ENCODE measurements at places on chromosomes 7 and 10.

GRCh38 chr10:132811891-132812481, 26.0 kb upstream of the NKX6-2 start:
- H3K27ac ChIP-seq = no peak overlapping the region
- peaks cover 3% of the 10 kb centered on the region for H3K27me3 ChIP-seq
- H3K36me3 ChIP-seq = no peaks in the 10 kb centered on the region
- no peak overlapping the region for H3K4me3 ChIP-seq
- no peak for DNase-seq

GRCh38 chr7:95330961-95331337, 6.6 kb upstream of the PON1 start:
- H3K27me3 ChIP-seq = no peaks in the 10 kb centered on the region
- no peaks in the 10 kb centered on the region for H3K36me3 ChIP-seq
- no peaks in the 10 kb centered on the region for H3K4me1 ChIP-seq
- no peak overlapping the region for H3K4me3 ChIP-seq

DNA sequence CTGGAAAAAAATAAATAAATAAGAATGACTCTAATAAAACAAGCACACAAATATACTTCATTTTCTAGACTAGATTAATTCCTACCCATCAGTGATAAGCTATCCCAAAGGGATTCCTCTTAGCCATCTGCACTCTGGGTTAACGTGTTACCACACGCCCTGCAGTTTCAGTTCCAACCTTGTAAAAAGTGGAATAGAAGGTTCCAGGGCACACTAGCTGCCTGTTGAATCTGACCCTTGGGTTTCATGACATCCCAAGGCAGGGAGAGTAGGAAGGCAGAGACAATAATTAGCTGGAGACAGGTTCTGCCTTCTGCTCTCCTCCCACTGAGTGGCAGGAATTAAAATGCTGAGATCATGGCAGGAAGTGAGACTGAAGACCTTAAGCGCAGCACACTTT, 33.5 kb downstream of the SLC37A3 start:
- peak; percentile 14 for DNase-seq
- H3K4me1 ChIP-seq = peaks cover under 1% of the 10 kb centered on the region
- H3K4me3 ChIP-seq = no peak overlapping the region

GRCh38 chr10:115957786-115958442, 315.1 kb downstream of the GFRA1 start:
- H3K27ac ChIP-seq = no peak overlapping the region
- no peaks in the 10 kb centered on the region for H3K4me1 ChIP-seq
- no peaks in the 10 kb centered on the region for H3K27me3 ChIP-seq
- no peaks in the 10 kb centered on the region for H3K36me3 ChIP-seq
- no peak overlapping the region for H3K4me3 ChIP-seq

- no peak for DNase-seq
- no peak overlapping the region for H3K4me3 ChIP-seq
- H3K4me1 ChIP-seq = no peaks in the 10 kb centered on the region
These were observed 116.0 kb downstream of the BUB3 start for GRCh38 chr10:123270221-123270620.
